Right atrium auricular region (tissue), 2 donors: ENCODE measurements at places on chromosomes 6 and 20. TPM values are rescaled to one million over a fixed set of nuclear protein-coding genes. Genes with fewer than 3 reads are reported as not detected.

- H3K27ac ChIP-seq: no peak overlapping the region
- no peaks in the 10 kb centered on the region for H3K36me3 ChIP-seq
- no peak overlapping the region for H3K4me3 ChIP-seq
- DNase-seq: peak; percentile 51
- no peaks in the 10 kb centered on the region for H3K4me1 ChIP-seq
Measured at GRCh38 chr6:167426651-167427050, 101.8 kb downstream of the TTLL2 start.

- no peak for DNase-seq
- H3K27me3 ChIP-seq: no peaks in the 10 kb centered on the region
- H3K36me3 ChIP-seq: no peaks in the 10 kb centered on the region
- no peaks in the 10 kb centered on the region for H3K4me1 ChIP-seq
Measured at GRCh38 chr6:153602401-153602800, 436.6 kb upstream of the OPRM1 start.

GRCh38 chr6:32713241-32713640 lies 27.9 kb upstream of the HLA-DQA2 start:
- no peaks in the 10 kb centered on the region for H3K4me1 ChIP-seq
- no peak for DNase-seq
- H3K27me3 ChIP-seq: no peaks in the 10 kb centered on the region

DNA sequence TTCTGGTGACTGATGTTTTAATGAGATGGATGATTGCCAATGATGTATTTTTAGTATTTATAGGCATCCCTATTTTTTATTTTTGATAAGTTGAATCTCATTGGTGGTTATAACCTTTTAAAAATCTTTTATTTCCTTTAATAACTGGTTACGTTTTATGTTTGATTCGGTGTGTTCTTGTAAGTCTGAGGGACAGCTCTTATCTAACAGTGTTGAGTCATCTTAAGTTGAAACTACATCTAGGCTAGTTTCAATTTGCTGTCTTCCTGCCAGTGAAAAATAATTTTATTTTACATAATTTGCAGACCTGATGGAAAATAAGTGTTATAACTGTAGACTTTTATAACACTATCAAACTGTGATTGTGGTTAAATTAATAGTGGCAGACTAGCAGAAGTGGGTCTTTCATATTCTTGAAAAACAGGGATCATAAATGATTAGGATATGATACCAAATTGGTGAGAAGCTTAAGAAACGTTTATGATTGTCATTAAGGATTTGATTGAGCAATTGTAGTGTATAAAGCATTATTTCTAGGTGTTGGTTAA lies 4.6 kb downstream of the AFDN start:
- H3K36me3 ChIP-seq: no peaks in the 10 kb centered on the region
- no peaks in the 10 kb centered on the region for H3K4me1 ChIP-seq
- no peak for DNase-seq
- no peak overlapping the region for H3K27ac ChIP-seq
- no peaks in the 10 kb centered on the region for H3K27me3 ChIP-seq
- H3K4me3 ChIP-seq: no peak overlapping the region

DNA sequence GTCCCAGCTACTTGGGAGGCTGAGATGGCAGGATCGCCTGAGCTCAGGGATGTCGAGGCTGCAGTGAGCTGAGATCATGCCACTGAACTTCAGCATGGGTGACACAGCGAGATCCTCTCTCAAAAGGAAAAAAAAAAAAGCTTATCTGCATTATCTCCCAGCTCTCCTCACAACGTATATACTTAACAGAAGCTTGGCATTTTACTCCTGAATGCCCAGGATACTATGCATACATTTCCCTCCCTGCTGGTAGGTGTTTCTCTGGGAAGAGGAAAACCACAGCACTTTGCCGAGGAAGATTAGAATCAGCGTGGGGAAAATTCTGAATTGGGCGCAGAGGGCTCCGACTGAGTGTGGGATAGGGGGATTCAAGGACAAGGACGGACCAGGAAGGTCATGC lies 800.6 kb downstream of the DHX35 start:
- H3K27me3 ChIP-seq: no peaks in the 10 kb centered on the region
- H3K27ac ChIP-seq: no peak overlapping the region
- no peak overlapping the region for H3K4me3 ChIP-seq
- no peak for DNase-seq
- H3K4me1 ChIP-seq: no peaks in the 10 kb centered on the region

DNA sequence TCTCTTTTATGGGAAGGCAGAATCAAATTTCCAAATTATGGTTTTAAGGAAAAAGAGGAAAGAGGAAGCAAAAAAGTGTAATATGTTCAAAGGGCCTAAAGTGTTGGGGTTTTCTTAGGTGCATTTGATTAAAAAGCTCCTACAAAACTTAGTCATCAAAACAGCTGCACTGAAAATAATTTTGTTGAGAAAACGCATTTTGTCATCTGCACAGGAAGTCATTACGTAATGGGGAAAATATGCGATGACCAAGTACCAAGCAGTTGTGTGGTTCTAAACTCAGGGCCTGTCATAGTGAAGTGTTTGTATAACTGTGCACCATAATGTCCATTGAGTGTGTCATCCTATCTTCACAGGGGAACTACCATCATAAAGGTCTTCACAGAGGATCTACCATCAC lies 15.6 kb downstream of the HAO1 start:
- DNase-seq: no peak
- H3K36me3 ChIP-seq: no peaks in the 10 kb centered on the region
- H3K4me3 ChIP-seq: no peak overlapping the region
- H3K27ac ChIP-seq: no peak overlapping the region
- H3K4me1 ChIP-seq: peaks cover 6% of the 10 kb centered on the region

Gene MUCL3
- total RNA-seq: not detected

Gene ZBP1
- total RNA-seq: not detected

Gene BNIP5
- not detected for total RNA-seq
